Stimulated activated CD8-positive, alpha-beta memory T cell treated with anti-CD3 and anti-CD28 coated beads, Interleukin-2, amount 100 ng/mL, for 48 hours (primary cell): ENCODE measurements at places on chromosomes 1 and 21.

DNA sequence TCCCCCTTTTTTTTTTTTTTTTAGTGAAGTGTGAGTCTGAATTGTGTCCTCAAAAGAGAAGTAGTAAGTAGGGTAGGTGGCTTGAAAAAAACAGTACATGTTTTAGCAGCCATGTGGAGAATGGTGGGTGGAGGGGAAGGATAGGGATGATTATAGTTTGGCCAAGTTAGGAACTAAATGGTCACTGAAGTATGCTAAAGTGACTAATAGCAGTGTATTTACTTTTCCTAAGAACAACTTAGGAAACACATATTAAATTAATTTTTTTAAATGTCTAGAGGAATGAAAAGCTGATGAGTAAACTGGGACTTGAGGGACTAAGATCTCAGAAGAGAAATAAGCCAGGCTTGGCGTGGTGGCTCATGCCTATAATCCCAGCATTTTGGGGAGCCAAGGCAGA is 55.5 kb downstream of the PLA2G4A start:
- no peak for DNase-seq

- DNase-seq = no peak
These were observed 128.1 kb downstream of the SIPA1L2 start for GRCh38 chr1:232501854-232502253.

GRCh38 chr1:224698015-224698451 is 81.9 kb downstream of the CNIH3 start:
- no peak for DNase-seq

DNA sequence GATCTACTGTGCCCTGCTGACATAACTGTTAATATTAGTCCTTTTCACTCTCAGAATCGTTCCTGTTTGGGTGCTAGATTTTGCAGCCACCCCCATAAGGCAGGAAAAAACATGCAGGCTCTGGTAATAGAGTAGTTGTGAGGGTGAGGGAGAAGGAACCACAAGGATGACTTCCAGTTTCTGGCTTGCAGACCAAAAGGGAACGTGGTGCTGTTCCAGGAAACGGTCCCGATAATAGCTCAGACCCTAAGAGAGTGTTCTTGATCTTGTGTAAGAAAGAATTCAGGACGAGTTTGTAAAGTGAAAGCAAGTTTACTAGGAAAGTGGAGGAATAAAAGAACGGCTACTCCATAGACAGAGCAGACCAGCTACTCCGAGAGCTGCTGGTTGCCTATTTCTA is 50.7 kb upstream of the RHOU start:
- DNase-seq = no peak

DNA sequence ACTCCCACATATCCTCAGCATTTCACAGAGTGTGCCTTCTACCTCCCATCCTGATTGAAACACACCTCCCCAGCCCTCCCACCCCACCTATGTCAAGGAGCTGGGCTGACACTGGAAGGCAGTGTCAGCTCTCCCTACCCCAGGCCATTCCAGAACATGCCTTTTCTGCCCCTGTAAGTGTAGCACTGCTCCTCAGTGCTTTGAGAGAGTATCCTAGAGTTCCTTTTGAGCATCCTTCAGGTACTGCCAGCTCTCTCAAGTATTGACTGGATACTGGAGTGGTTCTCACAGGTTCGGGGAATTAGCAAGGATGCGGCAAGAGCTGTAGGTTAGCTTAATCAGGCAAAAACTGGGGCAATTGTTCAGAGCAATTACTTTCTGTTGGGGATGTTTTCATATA is 21.8 kb downstream of the C1orf116 start:
- DNase-seq = no peak

DNA sequence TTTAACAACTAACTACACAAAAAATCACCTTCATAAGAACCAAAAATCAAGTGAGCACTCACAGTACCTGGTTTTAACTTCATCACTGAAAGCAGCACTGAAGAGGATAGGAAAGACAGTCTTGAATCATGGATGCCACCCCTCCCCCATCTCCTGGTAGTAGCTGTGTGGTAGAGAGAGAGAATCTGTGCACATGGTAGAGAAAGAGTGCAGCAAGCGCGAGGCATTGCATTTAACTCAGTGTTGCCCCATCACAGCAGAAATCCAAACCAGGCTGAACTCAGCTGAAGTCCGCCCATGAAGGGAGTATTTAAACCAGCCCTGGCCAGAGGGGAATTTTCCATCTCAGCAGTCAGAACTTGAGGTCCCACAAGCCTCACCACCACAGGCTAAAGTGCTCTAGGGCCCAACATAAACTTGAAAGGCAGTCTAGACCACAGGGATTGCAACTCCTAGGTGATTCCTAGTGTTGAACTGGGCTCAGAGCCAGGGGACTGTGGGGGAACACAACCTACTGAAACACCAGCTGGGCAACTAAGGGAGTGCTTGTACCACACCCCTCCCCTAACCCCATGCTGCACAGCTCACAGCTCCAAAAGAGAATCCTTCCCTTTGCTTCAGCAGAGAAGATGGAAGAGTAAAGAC is 38.4 kb downstream of the VAV3 start:
- DNase-seq = no peak

GRCh38 chr1:183898001-183898396 is 93.1 kb downstream of the RGL1 start:
- DNase-seq = no peak

DNA sequence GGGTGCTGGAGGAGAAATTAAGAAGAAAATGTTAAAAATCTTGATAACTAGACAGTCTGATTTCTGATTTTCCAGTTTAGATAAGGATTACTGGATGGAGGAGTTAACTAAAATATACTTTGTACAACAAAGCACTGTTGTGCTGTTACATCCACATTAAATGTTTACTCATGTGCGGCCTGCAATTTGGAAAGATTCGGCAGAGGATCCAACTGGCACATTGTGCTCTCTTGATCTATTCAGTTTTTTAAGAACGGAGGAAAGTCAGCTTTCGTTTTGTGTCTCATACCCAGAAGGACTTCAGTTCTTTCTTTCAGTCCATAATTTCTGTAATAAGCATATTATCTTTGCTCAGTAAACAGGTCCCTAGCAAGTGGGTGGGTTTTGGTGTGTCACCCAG is 52.5 kb downstream of the UCK2 start:
- DNase-seq = no peak

DNA sequence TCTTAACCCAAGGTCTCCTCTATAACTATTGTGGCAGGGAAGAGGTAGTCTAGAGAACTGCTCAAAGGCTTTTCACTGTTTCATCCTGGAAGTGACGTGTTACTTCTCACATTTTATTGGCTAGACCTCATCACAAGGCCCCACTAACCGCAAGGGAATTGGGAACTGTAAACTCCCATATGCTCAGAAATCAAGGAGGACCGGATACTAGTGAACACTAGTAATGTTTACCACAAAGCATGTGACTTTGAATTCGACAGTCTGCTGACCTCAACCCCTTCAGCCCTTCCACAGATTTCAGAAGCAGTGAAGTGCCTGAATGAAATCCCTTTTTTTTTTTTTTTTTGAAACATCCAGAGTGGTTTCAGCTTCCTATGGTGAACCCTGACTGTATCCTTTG is 3.4 kb upstream of the EEIG2 start:
- DNase-seq = no peak

DNA sequence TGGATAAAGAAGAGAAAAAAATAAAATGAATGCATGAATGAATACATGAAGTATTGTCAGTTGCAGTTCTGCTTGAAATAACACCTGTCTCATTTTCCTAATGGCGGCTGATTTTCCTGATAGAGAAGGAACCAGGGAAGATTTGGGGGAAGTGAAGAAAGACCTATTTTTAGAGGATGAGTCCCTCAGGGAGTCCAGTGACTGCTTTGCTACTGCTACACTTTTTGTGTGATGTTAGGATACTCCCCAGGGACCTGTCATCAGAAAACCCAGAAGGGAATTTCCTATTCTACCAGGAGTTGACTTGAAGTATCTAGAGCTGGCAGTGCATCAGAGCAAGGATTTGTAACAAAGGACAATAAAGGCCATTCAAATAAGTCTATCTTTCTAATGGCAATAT is 114.8 kb downstream of the MAB21L3 start:
- DNase-seq = no peak

GRCh38 chr1:159882527-159882862 is 17.5 kb downstream of the CFAP45 start:
- no peak for DNase-seq

GRCh38 chr1:63575340-63575826 is 17.8 kb upstream of the PGM1 start:
- no peak for DNase-seq

GRCh38 chr1:90394247-90394646 is 322.9 kb downstream of the BARHL2 start:
- DNase-seq = no peak

DNA sequence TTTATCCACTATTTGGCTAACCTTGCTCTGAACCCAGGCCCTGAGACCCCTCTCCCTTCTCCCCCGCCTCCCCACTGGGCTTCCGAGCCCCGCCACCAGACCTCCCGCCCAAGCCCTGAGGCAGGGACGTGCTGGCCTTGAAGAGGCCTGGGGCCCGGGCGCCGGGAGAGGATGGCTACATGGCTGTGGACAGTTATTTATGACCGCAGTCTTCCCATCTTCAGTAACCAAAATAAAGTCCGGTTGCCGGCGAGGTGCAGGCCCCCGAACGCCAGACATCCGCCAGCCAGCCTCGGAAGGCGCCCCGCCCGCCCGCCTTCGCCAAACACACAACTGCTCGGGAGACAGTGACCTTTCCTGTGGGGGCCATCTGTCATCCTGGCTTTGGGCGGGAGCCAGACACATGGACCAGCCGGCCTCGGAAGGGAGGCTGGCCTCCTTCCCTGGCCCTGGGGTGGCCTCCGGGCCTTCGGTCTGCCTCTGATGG is 69.0 kb downstream of the DHRS3 start:
- DNase-seq = no peak

DNA sequence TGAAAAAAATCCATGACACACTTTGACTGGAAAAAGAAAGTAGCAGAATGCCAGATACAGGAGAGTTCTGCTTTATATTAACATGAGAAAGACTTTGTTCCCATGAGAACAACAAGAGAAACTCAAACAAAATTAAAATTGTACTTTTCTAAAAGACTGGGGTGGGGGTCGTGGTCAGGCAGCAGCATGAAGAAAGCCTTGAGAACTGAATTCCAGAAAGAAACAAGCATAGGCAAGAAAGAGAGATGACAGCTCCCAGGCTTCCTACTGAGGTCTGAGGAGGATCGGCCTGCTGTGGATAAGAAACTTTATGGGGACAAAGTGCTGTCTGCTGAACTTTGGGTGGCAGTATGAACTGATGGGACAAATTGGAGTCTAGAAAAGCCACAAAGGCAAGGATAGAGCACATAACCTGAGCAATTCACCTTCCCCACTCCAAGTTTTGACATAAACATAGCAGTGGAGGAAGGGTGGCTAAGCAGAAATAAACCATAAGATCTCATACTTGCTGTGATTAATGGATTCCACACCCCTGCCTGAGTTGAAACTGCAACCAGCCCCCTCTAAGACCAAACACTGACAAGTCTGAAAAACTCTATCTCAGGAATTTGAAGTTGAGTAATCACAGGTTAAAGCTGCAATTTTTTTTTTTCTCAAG is 43.7 kb downstream of the COL6A1 start:
- no peak for DNase-seq

DNA sequence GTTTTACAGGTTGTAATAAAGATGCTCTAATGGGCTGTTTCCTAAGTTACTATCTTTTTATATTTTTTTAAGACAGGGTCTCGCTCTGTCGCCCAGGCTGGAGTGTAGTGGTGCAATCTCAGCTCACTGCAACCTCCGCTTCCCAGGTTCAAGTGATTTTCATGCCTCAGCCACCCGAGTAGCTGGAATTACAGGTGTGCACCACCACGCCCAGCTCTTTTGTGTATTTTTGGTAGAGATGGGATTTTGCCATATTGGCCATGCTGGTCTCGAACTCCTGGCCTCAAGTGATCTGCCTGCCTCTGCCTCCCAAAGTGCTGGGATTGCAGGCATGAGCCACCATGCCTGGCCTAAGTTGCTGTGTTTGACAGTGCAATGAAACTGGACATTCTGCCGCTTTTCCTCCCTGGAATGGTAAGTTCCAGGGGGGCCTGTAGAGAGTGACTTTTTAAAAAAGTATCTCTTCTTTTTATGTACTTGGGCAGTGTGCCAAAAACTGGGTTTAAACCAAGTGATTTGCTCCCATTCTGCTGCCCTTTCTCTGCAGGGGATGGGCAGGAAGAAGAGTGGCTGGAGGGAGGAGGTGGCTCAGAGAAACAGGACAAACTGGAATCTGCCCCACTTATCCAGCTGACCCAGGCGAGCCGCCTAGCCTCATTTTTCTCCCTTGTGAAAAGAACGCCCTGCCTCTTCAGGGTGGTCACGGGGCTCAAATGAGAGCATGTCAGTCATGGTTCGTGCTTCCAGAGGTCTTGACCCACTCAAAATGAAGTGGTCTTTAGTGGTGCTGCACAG is 2.3 kb downstream of the SLC37A1 start:
- no peak for DNase-seq

DNA sequence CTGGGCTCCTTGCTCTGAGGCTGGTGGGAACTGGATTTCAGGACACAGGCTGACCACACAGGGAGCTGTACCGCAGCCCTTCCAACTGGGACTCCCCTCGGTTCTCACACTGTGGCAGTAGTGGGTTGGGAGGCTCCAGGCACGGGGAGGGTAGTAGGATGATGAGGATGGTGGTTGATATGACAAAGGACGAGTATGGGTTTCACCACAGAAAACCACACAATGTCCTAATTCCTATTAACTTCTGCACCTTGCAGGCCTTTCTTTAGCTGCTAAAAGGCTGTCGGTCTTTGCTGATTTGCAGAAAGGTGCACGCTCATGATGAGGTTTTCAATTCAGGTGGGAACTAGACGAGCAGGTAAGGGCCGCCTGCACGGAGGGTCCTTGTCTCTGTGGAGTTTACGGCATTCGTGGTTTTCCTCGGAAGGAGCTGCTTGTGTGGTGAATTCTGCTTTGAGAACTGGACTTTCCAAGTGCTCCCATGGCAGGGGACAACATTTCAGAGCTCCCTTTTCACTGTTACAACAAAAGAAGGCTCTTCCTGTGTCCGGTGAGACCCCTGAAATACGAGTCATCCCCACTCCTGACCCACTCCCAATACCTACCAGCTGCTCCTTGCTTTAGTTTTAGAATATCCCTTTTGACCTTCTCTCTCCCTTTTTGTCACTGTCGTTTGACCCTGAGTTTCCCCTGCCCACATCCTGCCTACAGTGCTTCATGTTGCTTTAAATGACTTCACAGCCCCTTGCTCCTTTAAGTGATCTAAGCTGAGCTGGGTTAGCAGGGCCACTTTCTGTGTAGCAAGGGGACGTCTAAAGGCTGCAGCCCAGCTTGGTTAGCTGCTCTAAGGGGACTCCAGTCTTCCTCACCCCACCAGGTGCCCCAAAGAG is 125.1 kb downstream of the MRPS6 start:
- no peak for DNase-seq

DNA sequence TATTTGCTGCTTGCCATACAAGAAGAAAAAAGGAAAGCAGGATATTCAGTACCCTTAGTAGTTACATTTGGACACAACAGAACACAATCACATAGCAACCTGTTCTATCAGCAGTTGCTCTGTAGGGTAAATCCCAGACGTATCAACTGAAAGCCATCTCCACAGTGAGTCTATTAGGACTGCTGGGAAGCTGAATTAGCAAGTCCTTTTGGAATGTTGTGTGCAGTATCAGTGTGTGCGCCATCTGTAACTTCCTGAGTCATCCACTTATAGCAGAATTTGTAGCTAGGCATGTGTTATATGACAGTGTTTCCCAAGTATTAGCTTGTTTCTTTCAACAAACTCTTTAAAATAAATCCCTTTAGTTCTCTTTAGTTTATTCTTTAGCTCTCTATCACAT is 21.3 kb downstream of the CCDC30 start:
- no peak for DNase-seq

- DNase-seq = no peak
These were observed 161.6 kb downstream of the CHRM3 start for GRCh38 chr1:239547987-239548386.

- DNase-seq = no peak
These were observed 66.6 kb downstream of the CD34 start for GRCh38 chr1:207844371-207844770.
